Stimulated activated CD8-positive, alpha-beta memory T cell treated with anti-CD3 and anti-CD28 coated beads, Interleukin-4, amount 100 ng/mL, for 1 hour (primary cell): ENCODE measurements at places on chromosomes 6 and 20.
A peak's percentile ranks its signal among the peaks of the same experiment; 100 is the strongest.

GRCh38 chr6:49479308-49479970, 16.3 kb downstream of the CENPQ start:
- DNase-seq = no peak

- DNase-seq = no peak
Observed at GRCh38 chr6:148263010-148263409, 79.6 kb upstream of the SASH1 start.

DNA sequence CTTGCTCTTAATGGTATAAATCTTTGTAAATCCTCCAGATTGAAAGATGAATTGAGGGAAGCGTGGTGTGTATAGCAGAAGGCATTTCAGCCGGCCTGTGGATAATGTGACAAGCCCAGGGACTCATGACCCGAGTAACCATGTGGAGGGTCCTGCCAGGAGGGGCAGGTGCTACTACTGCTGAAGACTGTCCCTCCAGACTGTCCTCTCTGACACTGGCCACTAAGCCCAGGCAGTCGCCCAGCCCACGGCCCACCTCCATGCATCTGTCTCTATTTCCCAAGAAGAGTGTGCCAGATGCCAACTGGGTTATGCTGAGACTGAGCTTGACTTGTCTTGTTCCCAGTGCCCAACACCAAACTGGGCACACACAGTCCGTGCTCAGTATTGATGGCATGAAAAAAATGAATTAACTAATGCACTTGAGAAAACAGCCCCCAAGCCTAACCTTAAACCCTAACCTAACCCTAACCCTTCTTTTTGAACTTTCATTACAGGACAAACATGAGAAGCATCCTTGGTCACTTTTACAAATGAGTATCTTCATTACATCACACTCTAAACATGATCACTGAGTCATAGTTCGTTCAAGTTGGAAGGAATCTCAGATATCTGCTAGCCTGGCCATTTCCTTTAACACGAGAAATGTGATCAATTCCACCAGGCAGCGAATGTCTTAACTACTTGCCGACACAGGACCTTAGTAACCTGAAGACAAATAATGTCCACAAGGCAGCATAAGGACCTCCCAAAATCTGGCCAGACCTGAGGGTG, 182.2 kb upstream of the RREB1 start:
- DNase-seq = no peak

DNA sequence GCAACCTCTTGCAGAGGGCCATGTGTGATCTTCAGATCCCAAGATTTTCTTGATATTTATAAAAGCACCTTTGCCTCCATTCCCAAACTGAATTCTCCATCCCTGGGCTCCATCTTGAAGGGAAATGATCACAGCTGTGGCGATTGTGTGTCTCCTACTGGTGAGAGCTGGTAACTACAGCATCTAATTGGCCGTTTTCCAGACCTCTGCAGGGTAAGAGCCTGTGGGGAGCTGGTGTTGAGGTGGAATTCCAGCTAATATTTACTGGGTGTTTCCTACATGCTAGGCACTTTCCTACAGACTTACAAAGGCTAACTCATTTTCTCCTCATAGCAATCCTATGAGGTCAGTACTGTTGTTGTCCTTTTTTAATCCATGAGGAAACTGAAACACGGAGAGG, 59.2 kb upstream of the FNDC1 start:
- no peak for DNase-seq

DNA sequence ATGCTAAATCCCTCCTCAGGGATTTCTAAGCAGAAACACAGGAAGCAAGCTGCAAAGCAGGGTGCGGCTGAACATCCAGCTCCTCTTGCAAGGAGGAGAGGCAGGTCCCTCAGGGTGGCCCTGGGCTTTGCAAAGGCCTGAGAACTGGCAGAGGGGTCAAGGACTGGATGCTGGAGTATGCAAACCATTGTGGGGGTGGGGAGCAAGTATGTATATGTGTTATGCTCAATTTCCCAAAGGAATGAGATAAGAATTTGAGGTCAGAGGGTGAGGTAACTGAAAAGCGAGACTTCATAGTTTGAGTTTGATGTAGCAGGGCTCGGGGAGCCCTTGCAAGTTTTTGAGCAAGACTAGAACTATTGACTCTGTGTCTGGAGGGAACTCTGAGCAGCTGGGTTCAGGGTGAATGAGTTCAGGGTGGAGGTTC, 11.2 kb downstream of the SLC22A2 start:
- DNase-seq = no peak

DNA sequence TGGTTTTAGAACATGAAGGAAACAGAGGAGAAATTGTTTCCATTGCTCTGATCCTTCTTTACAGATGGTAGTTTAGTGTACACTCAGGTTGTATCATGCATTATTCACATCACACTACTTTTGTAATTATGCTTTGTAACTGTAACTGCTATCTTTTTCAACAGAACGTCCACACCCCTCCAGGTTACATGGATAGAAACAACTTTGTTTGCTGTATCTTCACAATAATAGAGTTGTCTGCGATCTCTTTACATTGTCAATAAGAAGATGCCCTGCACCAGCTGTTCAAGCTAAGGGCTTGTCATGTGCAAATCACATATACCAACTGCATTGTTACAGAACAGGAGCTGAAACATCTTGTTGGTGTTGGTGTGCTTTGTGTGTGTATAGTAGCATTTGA, 67.9 kb upstream of the MAP7 start:
- DNase-seq = no peak

GRCh38 chr20:31440012-31440659, at the start of gene DEFB123:
TSS of gene DEFB123 (plus strand) at chr20:31440632. CDS start at chr20:31440699, 67 bp downstream.
- no peak for DNase-seq

DNA sequence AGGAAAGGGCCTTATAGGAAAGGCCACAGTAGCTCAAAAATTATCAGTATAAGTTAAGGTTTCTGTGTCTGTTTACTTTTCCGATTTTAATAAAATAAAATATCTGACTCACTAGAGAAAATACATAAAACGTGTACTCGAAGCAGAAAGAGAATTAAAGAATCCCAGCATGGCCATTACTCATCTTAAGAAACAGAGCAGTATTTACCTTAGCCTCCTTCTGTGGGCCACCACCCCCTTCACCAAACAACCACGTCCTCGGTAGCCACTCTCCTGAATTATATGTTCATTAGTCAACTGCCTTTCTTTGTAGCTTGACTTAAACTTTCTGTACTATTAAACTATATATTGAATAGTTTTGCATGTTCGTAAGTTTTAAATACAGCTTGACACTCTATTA, 72.2 kb upstream of the SPTLC3 start:
- DNase-seq = no peak

- no peak for DNase-seq
Observed at GRCh38 chr6:108406943-108407342, 112.1 kb downstream of the AFG1L start.

GRCh38 chr6:30683183-30683979, 3.1 kb downstream of the PPP1R18 start:
- no peak for DNase-seq

DNA sequence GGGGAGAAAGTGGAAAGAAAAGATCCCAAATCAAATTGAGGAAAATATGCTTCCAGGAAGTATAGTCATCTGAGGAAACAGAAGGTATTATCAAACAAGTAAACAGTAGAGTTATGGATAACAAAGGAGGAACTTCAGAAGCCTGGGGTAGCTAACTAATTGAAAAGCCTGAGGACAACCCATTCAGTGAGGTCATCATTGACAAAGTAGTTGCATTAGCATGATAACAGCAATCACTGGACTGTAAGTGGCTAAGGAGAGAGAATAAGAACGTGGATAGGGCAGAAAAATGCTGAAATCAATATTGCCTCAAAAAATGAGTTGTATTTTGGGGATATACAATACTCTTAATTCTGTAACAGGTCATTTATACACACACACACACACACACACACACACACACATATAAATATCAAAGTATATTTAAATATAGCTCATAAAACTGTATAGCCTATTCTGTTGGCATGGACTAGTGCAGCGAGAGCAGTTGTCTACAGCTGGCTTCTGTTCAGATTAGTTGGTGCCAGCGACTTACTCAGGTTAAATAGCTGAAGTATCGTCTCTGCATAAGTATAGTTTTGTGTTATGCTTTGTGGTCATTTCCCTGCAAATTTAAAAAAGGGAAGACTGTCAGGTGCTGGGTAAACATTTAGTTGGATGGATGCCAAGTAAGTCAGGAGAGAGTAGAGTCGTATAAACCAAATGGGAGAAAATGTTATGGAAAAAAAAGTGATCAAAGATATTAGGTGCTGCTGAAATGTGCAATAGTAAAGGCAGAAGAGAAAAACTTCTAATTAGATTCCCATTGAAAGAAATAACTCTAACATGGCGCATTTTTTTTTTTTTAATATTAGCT, 33.8 kb upstream of the CTAGE9 start:
- DNase-seq = no peak

DNA sequence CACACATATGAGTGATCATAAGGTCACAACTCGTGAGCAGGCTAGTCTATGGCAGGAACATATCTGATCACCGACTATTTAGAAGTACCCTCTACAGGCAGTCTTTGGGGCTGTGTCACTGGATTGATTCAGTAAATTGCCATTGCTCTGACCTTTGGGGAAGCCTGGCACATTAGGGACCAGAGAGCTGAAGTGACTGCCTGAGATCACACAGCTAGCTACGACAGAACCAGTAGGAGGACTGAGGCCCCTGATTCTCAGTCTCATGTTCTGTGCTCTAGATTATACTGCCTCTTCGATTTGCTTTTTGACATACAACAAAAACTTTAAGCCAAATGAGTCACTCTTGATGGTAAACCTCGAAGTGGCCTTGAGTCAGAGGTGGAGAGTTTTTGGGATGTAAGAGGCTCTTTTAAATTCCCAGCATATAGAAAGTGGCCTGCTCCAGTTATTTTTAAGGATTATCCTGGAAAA, 247.5 kb upstream of the SUPT3H start:
- DNase-seq = no peak

GRCh38 chr6:170368544-170368943, 62.0 kb downstream of the FAM120B start:
- DNase-seq = no peak

DNA sequence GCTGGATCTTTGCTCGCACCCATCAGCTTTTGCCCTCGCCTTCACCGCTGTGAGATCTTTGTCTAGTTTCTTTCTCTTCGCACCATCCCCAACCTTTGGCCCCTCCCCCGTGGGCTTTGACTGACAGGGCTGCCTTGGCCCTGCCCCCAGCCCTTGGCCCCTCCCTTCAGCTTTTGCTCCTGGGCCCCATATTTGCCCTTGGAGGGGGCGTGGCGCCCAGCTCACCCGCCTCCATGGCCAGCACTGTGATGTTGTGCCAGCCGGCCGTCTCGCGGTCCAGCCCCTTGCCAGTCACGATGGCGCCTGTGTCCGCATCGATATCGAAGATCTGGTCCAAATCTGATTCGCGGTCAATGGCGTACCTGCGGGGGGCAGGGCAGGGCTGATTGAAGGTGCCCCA, 81.1 kb downstream of the CD40 start:
- no peak for DNase-seq

DNA sequence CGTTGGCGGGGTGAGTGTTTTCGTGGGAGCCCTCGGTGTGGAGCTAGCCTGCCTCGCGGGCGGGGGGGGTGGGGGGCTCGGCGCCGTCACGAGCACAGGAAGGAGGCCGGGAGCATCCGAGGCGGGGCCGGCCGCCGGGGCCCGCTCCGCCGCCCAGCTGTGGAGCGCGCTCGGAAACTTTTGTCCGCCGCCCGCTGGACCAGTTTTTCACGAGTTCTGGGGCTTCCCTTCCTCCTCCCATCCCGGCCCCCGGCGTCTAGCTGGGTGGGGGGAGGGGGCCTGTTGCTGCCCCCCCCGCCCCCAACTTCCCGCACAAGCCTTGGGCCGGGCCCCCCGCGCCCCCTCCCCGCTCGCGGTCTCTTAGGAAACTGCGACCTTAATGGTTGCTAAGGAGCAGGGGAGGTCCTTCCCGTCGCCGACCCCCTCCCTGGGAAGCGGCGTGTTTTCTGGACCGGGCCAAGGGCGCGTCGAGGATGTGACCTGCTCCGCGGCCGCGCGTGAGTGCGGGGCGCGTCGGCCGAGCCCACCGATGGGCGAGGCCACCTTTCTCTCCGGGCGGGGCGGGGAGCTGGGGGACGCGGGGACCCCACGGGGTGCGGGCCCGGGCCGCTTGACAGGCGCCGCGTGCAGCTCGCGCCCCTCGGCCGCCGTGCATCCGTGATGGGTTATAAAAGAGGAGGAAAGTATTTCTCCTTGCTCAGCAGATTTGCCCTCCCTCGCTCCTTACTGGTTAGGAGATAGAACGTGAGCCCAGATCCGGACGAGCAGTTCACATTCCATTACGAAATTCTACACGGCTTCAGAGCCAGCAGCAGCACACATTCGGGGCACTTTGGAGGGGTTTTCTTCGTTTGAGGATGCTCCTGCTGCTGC, 1.4 kb downstream of the RREB1 start:
- peak; percentile 6 for DNase-seq

DNA sequence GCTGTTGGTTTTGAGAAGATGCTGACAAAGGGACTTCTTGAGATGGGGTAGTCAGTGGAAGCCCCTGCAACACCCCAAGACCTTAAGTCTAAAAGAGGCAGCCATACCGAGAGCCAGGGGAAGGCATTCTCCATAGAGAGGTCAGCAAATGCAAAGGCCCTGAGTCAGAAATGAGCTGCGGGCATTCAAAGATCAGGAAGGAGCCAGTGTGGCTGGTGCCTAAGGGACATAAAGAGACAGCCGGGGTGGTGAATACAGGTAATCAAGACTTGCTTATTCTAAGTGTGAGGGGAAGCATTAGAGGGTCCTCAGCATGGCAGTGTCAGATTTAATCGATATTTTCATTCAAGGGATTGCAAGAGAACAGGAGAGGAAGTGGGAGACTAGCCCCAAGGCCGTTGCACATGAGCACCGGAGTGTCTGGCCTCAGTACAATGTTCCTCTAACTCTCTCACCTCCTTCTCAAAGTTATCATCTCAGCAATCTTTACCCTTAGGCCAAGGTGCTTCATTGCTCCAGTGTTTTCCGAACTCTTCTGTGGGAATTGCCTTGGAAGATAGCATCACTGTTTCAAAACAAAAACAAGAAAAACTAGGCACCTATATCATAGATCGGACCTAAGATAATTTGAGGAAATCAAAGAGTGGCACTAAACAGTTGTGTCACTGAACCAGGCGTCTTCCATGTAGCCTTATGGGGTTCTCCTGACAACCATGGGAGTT, 173.2 kb downstream of the DOK5 start:
- DNase-seq = no peak

DNA sequence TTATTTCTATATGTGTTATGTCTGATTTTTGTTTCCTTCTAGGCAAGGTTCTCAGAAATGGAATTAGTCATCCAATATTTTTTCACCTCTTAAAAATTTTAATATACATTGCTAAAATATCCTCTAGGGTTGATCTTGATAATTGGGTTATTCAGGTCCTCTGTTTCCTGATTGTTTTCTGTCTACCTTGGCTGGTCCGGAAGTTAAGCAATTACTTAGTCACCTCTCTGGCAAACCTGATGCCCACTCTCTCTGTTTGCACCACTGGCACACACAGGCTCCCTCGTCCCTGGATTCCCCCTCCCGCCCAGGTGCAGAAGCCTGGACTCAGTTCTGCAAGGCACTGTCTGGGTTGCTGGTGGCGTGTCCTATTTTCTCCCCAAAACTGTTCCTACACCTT, 27.7 kb downstream of the CST9L start:
- DNase-seq = no peak

- no peak for DNase-seq
Observed at GRCh38 chr20:51097351-51098120, 74.6 kb upstream of the KCNG1 start.
